Activated T-helper 1 cell treated with Interleukin-2 at 50 U/mL for 16 hours (primary cell): ENCODE measurements at places on chromosomes 5 and 9.

DNA sequence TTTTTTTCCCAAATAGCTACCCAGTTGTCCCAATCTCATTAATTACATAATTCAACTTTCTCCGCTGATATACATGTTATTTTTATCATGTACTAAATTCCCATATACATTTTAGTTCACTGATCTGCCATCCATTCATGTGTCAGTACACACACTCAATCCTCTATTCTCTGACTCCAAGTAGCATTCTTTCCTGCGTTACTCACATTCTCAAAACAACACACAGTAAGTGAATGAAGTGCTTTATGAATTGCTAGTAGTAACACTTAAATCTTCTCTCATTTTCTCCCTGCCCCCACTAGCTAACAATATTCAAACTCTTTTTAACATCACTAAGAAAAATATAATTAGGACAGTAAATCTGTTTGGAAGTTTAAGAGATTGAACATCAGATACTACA, 8.9 kb downstream of the ZNF366 start:
- DNase-seq: no peak

GRCh38 chr5:107063511-107063910, 607.2 kb downstream of the EFNA5 start:
- no peak for DNase-seq

DNA sequence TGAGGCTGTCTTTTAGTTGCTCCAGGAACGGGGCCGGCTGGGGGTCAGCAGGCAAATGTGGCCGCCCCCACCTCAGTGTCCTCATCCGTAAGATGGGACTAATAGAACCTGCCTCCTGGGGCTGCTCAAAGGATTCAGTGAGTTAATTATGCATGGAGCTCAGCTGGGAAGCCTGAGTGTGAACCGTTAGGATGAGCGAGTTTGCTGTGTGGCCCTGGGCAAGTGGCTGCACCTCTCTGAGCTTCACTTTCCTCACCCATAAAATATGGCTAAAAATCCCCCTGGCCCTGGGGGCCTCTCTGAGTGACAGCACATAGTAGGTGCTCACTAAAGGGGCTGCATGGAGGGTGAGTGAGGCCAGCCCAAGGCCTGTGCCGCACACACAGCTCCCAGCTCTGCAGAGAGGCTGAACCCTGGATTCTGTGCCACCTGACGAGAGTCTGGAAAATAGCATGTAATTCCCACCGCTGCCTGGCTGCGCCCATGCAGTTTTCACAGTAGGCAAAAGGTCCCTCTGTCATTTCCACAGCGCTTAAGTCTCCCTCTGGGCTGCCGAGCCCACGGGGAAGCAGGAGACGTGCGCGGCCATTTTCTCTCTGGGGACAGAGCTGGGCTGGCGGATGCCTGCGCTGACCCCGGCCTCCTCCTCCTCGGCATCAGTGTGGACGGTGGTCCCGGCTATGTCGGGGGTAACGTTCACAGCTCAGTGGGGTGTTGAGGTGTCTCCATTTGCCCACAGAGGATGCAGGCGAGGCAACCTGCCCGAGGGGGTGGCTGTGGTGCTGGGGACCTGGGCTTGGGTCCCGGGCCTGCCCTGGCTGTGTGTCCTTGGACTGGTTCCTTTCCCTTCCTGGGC, 18.2 kb downstream of the ASS1 start:
- no peak for DNase-seq

- no peak for DNase-seq
These were observed 37.0 kb downstream of the SLC38A9 start for GRCh38 chr5:55675119-55675518.

DNA sequence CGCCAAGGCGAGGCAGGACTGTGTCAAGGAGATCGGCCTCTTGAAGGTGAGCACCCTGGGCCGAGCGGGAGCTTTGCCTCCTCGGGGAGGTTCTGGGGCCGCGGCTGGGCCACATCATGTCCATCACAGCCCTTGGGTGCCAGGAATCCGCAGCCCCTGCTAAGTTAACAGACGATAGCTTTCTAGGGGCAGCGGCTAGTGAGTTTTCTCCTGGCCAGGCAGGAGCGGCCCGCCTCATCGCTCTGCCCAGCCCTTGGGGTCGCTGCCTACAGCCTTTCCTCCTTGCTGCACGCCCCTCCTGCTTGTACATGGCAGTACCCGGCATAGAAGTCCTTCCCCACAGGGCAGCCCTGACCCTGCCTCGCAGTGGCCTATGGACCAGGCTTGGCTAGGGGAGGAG, 56.2 kb downstream of the NEK6 start:
- DNase-seq: no peak

GRCh38 chr5:163915481-163915961, 410.1 kb downstream of the MAT2B start:
- no peak for DNase-seq

- DNase-seq: no peak
These were observed 194.5 kb upstream of the RIOK2 start for GRCh38 chr5:97377582-97377981.

- no peak for DNase-seq
These were observed 1.9 kb upstream of the PCDH1 start for GRCh38 chr5:141879941-141880738.

DNA sequence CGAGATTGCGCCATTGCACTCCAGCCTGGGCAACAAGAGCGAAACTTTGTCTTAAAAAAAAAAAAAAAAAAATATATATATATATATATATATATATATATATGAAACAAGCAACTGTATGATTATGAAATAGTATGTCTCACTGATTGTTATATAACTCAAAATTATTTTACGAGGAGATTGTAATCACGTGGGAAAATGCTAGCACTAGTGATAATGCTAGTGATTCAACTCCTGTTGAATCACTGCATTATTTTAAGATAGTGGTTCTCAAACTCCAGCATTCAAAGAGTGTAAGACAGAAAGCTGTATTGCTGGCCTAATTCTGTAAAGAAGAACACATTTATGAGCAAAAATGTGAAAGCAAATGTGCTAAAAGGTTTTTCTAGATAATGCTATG, 12.4 kb upstream of the PTPN3 start:
- DNase-seq: no peak

DNA sequence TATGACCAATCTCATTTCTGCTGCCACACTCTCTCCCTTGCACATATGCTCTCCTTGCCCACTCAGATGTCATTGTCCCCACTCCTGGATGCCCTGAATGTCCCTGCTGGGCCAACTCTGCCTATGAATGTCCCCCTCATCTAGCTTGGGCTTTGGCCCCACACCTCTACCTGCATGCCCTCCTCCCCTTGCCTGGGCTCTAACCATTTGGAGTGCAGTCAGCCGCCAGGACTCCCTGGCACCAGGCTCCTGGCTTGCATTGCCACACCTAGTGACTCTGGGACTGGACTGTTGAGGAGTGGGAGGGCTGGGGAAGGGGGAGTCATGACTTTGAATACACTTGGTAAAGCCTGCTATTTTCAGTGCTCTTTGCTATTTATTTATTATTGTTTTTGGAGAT, 41.6 kb upstream of the POMT1 start:
- no peak for DNase-seq

GRCh38 chr5:141811287-141812155, 66.7 kb downstream of the PCDH1 start:
- no peak for DNase-seq

- DNase-seq: no peak
These were observed 58.0 kb downstream of the CDKN2A start for GRCh38 chr9:21936161-21936560.

GRCh38 chr9:69391946-69392345, 66.9 kb downstream of the ENTREP1 start:
- DNase-seq: no peak

DNA sequence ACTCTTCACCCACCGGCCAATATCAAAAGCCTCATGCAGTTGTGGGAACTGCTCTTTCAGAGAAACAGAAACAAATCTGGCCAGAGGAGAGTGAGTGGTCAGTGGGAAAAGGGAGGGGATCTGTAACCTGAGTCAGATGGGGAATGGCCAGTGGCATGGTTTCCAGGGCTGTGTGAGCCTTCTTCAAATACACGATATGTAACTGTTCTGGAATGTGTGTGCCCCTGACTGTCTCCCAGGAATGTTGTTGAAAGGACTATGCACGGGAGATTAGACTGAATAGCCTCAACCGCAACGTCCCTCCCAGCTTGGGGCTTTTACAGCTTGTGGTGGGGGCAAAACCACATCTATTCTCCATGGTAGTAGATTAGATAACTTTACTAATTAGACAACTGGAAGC, 60.8 kb downstream of the SH3TC2 start:
- DNase-seq: no peak

GRCh38 chr9:93112864-93113389, 16.9 kb downstream of the CARD19 start:
- DNase-seq: no peak

DNA sequence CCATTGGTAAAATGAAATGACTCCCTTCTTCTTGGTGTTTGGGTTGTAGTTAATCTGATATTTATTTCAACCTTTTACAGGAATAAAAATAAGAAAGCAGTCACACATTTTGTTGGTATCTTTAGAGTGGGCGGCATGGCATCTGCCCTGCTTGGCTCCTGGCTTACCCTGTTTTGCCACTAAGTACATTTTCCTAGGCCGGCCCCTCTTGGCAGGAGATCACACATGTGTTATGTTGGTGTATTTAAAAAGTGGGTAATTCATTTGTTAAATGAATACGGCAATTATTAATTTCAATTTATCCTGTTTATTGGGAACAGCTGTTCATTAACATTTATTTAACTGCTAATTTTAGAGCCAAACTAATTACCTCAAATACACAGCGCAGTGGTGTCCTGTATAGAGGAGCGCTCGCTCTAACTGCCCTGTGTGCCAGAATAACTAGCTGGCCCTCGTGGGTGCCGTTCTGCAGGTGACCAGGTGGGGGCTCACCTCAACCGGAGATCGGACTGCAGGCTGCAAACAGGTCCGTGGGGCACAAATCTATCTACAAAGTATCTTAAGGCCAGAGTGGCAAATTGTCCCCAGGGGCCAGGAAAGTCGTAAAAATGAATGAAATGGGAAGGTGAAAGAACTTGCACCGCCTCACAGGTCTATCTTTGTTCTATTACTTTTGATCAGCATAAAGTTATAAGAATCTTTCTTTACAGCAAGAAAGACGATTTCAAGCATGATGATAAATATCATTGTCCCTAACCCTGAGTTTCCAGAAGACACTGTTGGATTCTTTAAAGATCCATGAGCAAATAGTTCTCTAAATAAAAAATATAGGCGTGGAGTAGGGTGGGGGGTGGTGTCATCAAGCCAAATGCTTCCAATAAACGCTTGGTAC, 26.2 kb upstream of the GPR151 start:
- peak; percentile 45 for DNase-seq

GRCh38 chr9:21873540-21874221, 71.2 kb downstream of the MTAP start:
- no peak for DNase-seq

GRCh38 chr5:501105-501830, 23.0 kb downstream of the SLC9A3 start:
- DNase-seq: no peak

DNA sequence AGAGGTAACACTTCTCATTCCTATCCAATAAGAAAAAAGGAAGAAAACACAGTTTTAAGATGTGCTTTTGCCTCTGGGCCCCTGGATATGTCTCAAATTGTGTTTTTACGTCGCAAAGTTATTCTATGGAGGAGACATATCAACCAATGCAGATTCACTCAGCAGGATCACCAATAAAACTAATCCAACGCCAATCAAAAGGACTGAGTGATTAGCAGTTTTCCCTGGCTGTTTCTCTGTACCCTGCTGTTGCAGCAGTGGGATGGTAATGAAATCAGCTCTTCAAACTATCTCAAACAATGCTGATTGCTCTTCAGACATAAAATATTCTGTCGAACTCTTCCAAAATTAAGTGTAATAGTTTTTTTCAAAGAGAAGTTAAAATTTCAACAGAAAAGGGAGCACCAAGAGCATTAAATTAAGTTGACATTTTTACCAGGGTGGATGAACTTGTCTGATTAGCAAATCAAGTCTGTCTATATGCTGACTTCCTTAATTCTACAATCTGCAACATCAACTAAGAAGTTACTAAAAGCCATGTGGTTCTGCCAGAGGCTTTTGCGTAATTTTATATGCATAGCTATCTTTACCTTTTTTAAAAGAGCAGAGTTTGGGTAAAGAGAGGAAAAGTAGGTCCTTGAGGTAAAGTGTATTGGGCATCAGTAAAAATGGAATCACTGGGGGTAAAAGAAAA, 9.7 kb upstream of the HK3 start:
- DNase-seq: no peak

GRCh38 chr5:76199336-76200318, 116.4 kb downstream of the SV2C start:
- DNase-seq: no peak

DNA sequence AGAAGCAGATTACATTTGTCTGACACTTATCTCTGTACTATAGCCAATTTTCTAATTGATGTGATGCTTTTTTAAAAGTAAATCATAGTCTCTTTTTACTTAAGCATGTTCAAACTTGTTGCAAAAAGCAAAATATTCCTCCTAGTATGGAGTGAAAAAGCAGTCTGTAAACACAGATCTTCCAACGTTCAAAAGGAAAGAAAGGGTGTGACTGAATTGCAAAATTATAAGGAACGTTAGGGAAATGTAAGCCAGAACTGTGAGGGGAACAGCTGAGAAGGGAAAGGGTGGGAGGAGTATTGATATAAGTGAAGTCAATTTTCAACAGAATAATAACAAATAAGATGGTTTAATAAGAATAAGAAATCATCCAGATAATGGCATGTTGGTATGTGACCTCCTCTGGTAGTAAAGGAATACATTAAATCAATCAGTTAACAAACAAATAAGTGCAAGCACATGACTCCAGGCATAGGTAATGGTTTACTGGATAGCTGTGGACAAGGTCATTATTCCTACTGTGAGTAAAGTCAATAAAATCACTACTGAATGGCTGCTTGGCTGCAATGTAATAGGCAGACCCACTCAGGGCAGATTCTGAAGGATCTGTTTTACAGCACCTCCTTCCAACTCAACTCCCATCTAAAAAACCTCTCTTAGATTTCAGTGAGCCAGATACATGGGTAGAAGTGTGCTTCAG, 239.1 kb upstream of the NMUR2 start:
- DNase-seq: no peak

GRCh38 chr9:21682381-21682780, 120.1 kb upstream of the MTAP start:
- DNase-seq: no peak

- DNase-seq: no peak
These were observed 4.2 kb upstream of the SNAPC4 start for GRCh38 chr9:136403915-136404800.

GRCh38 chr5:135344349-135344748, 54.7 kb downstream of the MACROH2A1 start:
- DNase-seq: no peak

DNA sequence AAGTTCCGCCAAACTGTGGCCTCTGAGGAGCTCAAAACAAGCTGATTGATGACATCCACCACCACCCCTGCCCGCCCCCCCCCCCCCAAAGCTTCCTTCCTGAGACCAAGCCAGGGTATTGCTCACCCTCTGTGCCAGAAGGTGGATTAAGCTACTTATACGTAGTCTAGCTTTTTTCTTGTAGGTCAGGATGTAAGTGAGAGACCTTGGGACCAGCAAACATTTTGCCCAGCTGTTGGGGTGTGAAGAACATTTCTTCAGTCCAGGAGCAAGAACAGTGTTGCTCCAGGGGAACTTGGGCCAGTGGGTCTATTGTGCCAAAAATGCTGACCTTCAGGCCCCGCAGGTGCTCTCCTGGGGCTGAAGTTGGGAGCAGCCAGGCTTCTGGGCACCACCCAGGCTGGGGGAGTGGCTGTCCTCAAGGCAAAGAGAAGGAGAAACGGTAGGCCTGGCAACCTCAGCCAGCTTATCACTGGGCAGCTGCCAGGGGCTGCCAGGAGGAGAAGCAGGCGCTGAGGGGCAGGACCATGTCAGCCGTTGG, 18.0 kb downstream of the NEURL1B start:
- DNase-seq: no peak

- no peak for DNase-seq
These were observed 1.9 kb downstream of the VLDLR start for GRCh38 chr9:2623288-2624050.

- DNase-seq: no peak
These were observed 105.2 kb downstream of the FRMD3 start for GRCh38 chr9:83432877-83433550.
